ENCODE measurements at places on chromosomes 7 and 10.
A peak's percentile ranks its signal among the peaks of the same experiment; 100 is the strongest.

DNA sequence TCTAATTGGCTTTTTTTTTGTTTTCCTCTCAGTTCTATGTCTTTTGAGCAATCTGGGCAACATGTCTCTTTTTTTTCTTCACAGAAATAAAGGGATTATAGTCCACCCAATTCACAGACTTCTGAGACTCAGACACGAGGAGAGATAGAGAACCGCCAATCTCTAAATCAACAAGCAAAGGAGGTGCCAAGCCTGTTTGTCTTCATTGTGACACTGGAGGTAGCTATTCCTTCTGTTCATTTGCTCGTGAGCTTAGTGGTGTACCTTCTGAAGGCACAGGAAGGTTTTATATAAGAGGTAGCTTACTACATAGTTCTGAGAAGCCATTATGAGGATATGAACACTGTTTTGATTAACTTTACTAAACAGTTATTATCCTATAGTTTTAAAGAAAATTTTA is 6.1 kb downstream of the EPHB6 start:
- DNase-seq: no peak

DNA sequence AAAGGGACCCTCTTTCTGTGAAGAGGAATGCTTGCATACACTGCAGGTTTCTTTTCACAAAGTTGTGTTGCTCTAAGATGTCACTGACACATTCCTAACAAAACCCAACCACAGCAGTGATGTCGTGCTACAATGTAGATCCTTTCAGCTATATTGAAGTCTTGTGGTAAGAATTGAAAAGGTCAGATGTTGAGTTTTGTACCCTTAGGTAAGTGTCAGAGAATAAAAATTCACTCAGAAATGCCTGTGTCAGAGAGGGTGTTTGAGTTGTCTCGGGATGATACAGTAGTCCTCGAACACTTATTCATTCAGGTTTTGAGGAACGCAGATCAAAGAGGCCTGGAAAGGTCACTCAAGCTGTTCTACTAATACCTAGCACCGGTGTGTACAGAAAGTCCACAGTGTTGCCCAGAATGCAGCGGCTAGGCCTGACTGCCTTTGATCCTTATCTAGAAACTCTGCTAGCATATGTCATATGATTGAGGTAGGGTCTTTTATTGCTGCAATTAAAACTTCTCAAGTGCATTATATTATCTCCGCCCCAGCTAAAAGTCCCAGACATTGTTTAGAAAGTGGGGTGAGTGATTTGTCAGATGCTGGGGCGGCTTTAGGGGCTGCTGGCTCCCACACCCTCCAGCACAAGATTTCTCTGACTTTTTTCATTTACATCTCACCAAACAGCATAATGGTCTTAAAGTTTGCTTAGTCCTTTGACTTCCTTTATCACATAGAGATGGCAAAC is 26.0 kb downstream of the RNF32 start:
- DNase-seq: no peak

- DNase-seq: no peak
Observed at GRCh38 chr10:51707821-51708424, 8.5 kb upstream of the CSTF2T start.

DNA sequence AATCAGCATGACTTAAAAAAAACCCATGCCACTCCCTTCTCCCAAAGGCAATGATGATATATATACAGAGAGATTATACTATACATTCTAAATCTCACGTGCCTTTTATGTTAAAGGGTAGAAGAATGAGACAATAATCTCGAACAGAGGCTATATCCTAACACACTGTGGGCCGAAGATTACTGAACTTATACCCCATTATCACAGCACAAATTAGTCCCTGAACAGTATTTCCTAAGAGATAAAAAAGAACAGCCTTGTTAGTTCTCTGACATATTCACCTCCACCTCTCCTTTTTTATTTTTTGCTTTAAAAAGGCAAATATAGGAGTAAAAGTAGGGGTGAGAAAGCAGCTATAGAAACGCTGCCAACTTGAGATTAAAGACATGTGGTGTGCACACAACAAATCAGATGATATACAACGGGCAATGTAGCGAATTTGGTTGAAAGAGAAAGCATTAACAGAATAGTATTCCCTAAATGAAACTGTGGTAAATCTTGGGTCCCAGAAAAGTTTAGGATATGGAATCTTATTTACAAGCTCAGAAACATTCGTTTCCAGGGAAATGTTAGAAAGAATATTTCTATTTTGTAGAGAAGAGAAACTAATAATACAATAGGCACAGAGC is 69.5 kb downstream of the JMJD1C start:
- DNase-seq: no peak

DNA sequence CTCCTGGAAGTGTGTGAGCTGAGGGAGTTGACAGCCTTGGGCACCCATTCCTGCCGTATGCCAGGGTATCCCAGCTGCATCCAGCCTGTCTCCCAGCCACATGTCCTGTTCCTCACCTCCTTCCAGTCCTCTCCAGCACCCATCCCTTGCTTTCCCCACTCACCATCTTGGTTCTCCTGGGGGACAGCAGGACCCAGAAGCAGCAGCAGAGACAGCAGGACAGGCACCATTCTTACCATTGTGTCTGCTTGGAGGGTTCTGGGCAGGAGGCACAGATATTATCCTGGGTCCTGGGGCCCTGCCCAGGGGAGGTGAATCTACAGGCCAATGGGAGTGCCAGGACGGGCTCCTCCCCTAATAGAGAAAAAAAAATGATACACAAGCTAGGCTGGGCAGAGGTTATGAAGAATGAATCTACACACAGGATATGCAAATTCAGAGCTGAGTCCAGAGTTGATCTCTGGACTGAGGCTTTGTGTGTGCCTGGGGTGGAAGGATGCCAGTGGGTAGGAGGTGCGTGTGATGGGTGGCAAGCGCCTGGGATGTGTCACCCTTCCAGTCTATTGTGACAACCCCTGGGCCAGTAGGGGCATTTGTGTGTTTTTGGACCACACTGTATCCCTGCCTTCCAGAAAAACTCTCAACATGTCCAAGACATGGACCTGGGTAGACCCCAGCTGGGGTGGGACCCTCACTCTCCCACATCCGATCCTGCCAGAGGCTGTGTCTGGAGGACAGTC is at the start of gene AZGP1:
Gene AZGP1 (minus strand): TSS at position 250 of the 740 bp plus-strand sequence. CDS start 11 bp downstream, at position 239.
- no peak for DNase-seq

DNA sequence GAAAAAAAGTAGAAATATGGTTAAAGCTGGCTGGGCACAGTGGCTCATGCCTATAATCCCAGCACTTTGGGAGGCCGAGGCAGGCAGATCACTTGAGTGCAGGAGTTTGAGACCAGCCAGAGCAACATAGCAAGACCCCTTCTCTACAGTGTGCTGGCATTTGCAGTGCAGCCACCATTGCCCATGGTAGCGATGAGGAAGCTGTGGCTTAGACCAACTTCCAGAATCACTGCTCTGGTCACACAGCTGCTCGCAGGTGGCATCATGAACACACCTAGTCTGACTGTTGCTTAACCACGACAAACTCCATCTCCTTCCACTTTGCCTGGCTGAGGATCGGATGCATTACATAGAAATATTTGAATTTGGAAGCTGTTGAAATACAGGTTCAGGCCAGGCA is 137.1 kb downstream of the CUX1 start:
- no peak for DNase-seq

DNA sequence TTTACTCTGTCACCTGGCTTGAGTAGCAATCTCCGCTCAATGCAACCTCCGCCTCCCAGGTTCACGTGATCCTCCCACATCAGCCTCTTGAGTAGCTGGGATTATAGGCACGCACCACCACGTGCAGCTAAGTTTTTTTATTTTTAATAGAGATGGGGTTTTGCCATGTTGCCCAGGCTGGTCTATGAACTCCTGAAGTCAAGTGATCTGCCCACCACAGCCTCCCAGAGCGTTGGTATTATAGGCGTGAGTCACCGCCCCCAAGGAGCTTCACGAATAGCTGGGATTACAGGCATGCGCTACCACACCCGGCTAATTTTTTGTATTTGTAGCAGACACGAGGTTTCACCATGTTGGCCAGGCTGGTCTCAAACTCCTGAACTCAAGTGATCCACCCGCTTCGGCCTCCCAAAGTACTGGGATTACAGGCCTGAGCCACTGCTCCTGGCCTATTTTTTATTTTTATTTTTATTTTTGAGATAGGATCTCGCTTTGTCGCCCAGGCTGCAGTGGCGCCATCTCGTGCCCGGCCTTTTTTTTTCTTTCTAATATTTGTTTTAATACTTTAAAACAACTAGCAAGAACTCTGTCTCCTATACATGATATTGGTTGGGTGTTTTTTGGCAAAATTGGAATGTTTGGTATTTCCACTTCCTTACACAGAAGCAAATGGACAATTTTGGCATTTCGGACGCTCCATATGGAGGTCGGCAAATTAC is 1.1 kb downstream of the EFCAB10 start:
- DNase-seq: no peak

DNA sequence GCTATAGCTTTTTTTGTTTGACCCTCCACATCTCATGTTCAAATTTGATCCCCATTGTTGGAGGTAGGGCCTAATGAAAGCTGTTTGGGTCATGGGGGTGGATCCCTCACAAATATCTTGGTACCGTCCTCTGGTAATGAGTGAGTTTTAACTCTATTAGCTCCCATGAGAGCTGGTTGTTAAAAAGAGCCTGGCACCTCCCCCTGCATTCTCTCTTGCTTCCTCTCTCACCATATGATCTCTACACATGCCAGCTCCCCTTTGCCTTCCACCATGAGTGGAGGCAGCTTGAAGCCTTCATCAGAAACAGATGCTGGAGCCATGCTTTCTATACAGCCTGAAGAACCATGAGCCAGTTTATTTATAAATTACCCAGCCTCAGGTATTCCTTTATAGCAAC is 43.0 kb upstream of the IMMP2L start:
- DNase-seq: no peak

- no peak for DNase-seq
Observed at GRCh38 chr10:104259999-104260774, 5.5 kb downstream of the GSTO1 start.

GRCh38 chr10:102870221-102870620 is 951 bp downstream of the AS3MT start:
- DNase-seq: no peak

- DNase-seq: no peak
Observed at GRCh38 chr7:52648872-52649271, 386.6 kb upstream of the POM121L12 start.

- DNase-seq: peak; percentile 79
Observed at GRCh38 chr7:73738220-73738611, 386 bp downstream of the ABHD11 start.

Data from sciatic nerve (tissue), 2 donors.